Activated CD4-positive, alpha-beta memory T cell treated with anti-CD3 and anti-CD28 coated beads, Interleukin-2, amount 10 ng/mL, durations not matched to agents 7 days and 5 days (primary cell): ENCODE measurements at places on chromosomes 2 and 18. TPM values are rescaled to one million over a fixed set of nuclear protein-coding genes. Genes with fewer than 3 reads are reported as not detected.

OSBPL6 gene
- total RNA-seq = 0.88 TPM

LOXHD1 gene
- total RNA-seq = not detected

TCF7L1 gene
- 0.08 TPM for total RNA-seq

ALPP gene
- total RNA-seq = not detected

MOCOS gene
- total RNA-seq = 0.15 TPM

VWA3B gene
- total RNA-seq = not detected

HK2 gene
- total RNA-seq = 37.8 TPM

KCNIP3 gene
- total RNA-seq = not detected

- DNase-seq = no peak
These were observed 138.2 kb upstream of the OTOS start for GRCh38 chr2:240278661-240279060.

- no peak for DNase-seq
These were observed 24.6 kb upstream of the SCG2 start for GRCh38 chr2:223626716-223627115.

GRCh38 chr2:232162187-232162586 is 200.7 kb downstream of the DIS3L2 start:
- no peak for DNase-seq

GRCh38 chr2:32745191-32745590 is 117.3 kb downstream of the TTC27 start:
- no peak for DNase-seq

GRCh38 chr18:9709304-9709877 is 1.3 kb downstream of the RAB31 start:
- DNase-seq = no peak

DNA sequence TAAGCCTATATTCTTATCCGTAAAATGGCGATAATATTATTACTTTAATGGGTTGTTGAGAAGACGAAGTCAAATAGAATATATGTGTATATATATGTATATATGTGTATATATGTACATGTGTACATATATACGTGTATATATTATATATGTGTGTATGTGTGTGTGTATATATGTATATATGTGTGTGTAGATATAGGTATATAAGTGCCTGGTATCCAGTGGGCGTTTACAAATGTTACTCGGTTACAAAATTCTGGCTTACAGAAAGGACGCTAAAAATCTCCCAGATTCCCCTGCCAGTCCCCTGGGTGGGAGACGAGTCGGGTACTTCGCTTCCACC is 295 bp upstream of the MTX2 start:
- no peak for DNase-seq

DNA sequence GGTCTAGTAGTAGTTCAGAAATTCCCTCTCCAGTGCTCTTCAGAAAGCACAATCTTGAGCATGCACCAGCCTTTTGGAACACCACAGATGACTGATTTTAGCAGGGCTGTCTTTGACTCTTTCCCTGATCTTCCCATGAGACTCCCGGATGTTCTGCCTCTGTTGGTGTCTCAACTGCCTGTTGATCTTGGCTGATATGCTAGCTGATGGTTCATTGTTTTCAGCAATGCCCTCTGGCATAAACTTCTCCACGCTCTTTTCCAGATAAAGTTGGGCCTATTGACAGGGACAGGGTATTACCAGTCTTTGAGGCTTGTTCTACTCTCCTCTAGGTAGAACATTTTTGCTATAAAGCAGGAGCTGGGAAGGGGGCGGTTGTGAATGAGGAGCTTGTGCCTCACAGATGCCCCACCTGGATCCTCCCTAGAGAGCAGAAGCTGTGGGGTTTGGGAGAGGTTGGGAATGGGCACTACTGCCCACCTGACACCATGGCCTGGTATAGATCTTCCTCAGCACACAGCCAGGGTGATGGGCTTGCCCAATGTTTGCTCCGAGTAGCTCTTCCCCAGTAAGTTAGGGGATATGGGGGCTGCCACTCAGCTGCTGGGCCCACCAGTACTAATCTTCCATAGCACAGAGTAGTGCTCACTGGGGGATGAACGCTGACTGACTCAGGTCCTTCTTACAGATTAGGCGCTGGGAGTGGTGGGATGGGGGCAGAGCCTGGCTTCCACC is 111.3 kb downstream of the PTGR3 start:
- DNase-seq = no peak

DNA sequence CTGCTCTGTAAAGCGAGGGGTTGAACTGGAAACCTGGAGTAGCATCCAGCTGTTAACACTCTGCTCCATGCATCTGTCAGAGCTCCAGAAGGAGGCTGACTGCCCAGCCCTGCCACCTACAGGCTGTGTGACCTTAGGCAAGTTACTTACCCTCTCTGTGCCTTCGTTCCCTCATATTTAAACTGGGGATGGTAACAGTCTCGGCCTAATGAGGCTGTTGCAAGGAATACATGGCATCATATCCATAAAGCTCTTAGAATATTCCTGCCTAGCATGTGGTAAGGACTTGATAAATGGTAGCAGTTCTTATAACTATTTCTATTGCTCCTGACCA is 80.6 kb downstream of the LRRFIP1 start:
- DNase-seq = no peak

DNA sequence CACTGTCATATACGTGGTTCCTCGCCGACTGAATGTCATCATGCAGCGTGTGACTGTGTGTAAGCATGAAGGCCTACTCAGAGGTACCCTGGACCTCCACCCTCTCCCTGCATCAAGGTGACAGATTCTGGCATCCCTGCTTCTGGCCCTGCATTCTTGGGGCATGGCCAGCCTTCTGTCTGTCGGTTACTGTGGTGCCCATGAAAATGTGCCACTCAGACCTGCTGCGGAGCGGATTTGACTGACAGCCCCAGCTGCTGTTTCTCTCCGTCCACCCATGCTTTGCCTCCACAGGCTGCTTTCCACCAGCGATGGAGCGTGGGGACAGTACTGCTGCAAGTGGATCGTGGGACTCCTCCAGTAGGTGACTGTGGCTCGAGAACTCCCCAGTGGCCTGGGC is 9.6 kb downstream of the TMEM177 start:
- no peak for DNase-seq
